ENCODE measurements at places on chromosomes 1 and 21.

- DNase-seq: no peak
These were observed 6.2 kb upstream of the LAPTM5 start for GRCh38 chr1:30763651-30764248.

GRCh38 chr1:115712911-115713609 lies 55.5 kb downstream of the CASQ2 start:
- DNase-seq: no peak

GRCh38 chr1:109897259-109897955 lies 13.2 kb upstream of the CSF1 start:
- no peak for DNase-seq

DNA sequence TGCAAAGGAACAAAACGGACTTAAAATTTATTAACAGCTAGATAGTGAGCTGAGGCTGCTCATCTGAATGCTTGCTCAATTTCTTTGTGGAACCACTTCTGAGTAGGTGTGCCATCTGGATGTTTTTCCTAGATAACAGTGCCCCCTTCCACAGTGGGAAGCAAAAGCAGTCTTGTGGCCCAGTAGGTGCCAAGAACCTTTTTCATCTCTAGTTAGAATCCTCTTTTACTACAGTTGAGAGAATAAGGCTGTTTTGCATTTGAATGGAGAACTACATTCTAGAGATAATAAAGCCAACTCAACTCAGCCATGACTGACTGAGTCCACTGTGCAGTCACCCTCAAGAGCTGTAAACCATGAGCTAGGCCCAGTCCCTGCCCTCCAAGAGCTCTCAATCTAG lies 13.3 kb downstream of the F3 start:
- DNase-seq: no peak

DNA sequence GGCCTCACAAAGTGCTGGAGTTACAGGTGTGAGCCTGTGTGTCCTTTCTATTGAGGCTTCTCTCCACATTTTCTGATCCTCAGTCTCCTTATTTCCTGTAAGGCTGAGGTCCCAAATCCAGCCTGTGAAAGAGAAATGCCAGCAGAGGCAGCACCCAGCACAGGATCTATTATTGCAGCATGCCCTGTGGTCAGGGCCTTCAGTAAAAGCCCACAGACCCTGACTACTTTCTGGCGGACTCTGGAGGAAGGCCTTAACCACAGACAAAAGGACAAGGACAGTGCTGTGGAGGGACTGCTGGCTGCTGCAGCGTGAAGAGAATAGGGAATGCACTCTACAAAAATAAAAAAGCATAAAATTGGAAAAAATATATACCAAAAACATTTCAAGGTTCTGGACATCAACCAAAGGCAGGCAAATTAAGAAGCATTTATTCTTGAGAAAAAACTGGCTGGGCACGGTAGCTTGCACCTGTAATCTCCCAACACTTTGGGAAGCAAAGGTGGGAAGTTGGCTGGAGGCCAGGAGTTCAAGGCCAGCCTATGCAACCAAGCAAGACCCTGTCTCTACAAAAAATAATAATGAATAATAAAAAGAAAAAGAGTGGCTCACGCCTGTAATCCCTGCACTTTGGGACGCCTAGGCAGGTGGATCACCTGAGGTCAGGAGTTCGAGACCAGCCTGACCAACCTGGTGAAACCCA lies 9.4 kb upstream of the PGD start:
- no peak for DNase-seq

DNA sequence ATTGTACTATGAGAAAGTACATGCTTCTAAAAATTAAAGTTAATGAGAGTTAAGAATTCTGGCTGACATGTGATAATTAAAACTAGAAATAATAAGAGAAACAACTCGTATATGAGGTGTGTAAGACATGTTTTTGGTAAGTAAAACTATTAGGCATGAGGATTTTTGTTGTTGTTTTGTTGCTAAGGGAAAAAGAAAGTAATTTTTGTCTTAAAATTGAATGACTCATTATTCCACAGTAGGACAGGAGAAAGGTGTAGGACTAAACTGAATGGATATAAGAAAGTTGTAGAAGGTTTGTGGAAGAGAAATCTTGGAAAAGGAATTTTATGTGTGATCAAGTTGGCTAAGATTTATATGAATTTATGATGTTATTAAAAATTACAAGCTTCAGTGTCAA lies 54.8 kb downstream of the TBX19 start:
- DNase-seq: no peak

GRCh38 chr1:47180603-47181094 lies 9.2 kb downstream of the PDZK1IP1 start:
- no peak for DNase-seq

- no peak for DNase-seq
These were observed 355.8 kb upstream of the LYPLAL1 start for GRCh38 chr1:218817691-218818465.

DNA sequence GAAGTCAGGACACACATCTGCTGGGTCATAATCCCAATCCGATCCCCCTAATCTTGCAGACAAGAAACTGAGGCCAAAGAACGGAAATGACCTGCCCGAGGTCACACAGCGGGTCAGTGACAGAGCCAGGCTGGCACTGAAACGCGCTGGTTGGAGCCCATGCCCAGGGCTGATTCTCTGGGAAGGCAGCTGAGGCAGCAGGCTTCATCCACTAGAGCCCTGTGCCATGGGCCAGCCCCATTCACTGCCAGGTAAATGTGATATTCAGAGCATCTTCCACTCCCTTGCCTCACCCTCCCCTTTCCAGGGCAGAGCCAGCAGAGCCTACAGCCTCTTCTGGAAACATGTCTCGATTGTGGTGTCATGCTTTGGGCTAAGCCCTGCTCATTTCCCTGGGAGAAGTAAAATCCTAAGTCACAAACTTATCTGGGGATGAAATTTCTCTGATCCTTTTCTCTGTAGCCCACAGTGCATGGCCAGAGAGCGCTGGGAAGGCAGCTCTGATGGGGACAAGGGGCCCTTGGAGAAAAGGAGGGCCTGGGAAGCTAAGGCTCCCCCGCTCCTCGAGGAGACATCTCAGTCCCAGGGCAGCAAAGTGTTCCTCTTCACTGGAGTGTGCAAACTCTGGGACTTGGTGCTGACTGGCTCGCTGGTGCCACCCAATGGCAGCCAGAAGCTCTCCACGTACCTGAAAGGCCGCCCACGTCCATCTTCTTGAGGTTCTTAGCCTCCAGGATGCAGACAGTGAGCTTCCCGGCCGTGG lies 110.4 kb downstream of the SYT2 start:
- no peak for DNase-seq

GRCh38 chr21:41622831-41623548 lies 115.0 kb upstream of the TMPRSS2 start:
- DNase-seq: no peak

DNA sequence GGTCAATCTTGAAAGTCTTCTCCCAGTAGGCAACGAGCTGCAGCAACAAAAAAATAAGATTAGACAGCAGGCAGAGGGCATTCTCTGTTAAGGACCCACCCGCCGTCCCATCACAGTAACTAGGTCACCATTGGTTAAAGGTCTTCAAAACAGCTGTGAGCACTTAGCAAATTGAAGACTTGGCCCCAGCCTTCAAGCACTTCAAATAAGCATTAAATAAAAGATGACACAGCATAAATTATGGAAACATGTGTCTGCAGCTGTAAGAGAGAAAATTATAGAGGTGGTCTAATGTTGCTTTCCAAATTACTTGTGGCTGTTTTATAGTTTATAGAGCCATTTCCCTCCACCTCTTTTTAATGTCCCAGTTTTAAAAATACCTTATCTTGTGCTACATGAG lies 61.2 kb downstream of the VANGL1 start:
- no peak for DNase-seq
